ENCODE measurements at places on chromosomes 1 and 21. TPM values are rescaled to one million over a fixed set of nuclear protein-coding genes. Genes with fewer than 3 reads are reported as not detected.

DNA sequence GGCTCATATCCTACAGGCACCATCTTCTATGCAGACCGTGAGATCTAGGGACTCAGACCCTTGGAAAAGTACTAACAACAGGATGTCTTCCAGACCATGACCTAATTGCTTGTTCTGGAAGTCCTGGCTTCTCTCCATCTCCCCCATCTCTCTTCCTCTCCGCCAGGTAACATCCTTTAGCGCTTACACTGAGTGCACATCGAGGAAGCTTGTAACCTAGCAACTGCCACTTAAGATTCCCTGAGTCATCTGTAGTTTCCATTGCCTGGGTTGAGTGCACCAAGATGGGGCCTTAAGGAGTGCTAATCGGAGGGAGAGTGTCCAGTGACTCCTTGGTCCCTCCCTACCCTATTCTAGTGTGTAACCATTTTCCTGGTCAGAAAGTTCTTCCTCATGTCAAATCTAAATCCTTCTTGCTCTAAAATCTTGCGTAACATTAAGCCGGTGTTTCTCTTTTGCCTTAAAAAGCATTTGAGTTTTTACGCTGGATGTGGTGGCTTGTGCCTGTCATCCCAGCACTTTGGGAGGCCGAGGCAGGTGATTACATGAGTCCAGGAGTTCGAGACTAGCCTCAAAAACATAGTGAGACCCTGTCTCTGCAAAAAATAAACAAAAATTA, 9.7 kb downstream of the KLHDC8A start:
- DNase-seq: no peak

The BTBD8 gene
- total RNA-seq: 4.4 TPM

The KRTAP19-1 gene
- total RNA-seq: not detected

GRCh38 chr21:37257967-37258877, 8.9 kb downstream of the VPS26C start:
- DNase-seq: peak; percentile 68

The EPHB2 gene
- 2.4 TPM for total RNA-seq

DNA sequence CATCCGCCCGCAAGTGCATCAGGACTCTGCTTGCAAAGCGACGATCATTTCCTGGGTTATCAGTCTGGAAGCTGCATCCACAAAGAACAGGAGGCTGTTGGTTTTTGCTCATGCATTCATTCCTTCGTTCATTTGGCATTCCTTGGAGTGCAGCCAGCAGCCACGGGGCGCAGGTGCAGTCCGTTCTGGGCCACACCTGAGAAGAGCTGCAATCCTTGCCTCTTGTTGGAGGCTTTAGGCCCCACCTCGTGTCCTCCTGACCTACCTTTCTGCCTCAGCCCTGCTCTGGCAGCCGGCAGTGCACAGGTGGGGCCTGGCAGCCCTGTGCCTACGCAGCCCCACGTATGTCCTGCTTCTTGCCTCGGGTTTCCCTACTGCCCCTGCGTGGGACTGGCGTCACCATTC, 19.6 kb upstream of the C2CD2 start:
- DNase-seq: no peak

Measured in left ventricle myocardium superior (tissue), 1 donor.